Bronchus fibroblast of lung (primary cell): ENCODE measurements at places on chromosomes 6 and 20. TPM values are rescaled to one million over a fixed set of nuclear protein-coding genes. Genes with fewer than 3 reads are reported as not detected.

Gene ADTRP
- total RNA-seq = 0.17 TPM in 1 of 2 replicates, not detected in the other

Gene PHACTR3
- not detected in 2 replicates for total RNA-seq

Gene LYRM4
- total RNA-seq = 18.8 and 22.4 TPM in 2 replicates

Gene PRDM13
- total RNA-seq = under 0.01 TPM in 1 of 2 replicates, not detected in the other

Gene ZBTB46
- total RNA-seq = 1.2 and 1.5 TPM in 2 replicates

Gene PLAGL2
- 3.5 and 3.6 TPM in 2 replicates for total RNA-seq

Gene ATP6V1G2
- total RNA-seq = 1.2 and 2.7 TPM in 2 replicates
